Hematopoietic multipotent progenitor cell treated with erythropoietin and hydrocortisone succinate and interleukin-3 and kit ligand, for 8 days (in vitro differentiated cells): ENCODE measurements at places on chromosomes 3 and 15.

DNA sequence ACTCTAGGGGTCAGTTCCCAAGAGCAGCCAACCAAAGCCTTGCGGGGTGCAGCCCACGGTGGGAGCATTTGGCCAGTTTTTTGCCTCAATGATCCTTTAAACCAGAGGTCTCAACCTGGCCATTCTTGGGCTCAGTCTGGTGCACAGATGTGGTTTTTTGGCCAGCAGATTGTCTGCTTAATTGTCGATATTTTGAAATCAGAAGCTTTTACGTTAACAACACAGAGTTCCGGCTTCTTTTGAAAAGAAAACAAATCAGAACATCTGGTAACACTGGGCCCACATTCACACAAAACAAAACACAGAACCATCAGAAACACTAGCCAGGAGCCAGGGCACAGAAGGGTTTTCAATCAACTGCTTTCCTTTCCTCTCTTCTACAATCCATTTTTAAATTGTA, 127.7 kb downstream of the XXYLT1 start:
- no peak for DNase-seq

- no peak for DNase-seq
Observed at GRCh38 chr3:186461141-186461540, 83.0 kb downstream of the CRYGS start.

DNA sequence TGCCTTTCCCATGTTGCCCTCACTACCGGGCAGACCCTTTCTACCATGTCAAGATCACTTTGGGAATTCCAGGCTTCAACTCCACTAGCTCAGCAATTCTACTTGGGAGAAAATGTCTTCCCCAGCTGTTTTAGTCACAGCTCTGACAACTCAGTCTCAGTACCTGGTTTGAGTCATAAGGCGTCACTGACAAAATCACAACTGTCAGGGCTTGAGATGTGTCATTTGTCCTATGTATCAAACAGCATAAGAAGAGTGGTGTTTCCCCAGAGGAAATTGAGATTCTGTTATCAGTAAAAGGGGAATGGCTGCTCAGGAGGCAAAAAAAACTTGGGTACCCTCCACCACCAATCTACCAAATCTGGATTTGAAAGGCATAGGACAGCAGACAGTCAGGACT, 594.9 kb upstream of the SUCLG2 start:
- no peak for DNase-seq

DNA sequence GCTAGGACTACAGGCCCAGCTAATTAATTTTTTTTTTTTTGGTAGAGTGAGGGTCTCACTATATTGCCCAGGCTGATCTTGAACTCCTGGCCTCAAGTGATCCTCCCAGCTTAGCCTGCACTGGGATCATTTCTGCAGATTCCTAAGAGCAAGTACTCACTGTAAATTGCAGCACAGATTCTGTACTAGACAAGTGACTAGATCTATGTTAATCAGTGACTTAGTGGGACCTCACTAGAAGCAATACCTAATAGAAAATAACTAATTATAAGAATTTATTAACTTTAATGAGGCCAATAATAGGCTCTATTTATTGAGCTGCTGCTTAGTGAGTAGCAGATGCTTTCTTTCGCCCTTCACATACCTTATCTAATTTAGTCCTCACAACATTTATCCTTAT, 10.6 kb upstream of the UTS2B start:
- DNase-seq: no peak

DNA sequence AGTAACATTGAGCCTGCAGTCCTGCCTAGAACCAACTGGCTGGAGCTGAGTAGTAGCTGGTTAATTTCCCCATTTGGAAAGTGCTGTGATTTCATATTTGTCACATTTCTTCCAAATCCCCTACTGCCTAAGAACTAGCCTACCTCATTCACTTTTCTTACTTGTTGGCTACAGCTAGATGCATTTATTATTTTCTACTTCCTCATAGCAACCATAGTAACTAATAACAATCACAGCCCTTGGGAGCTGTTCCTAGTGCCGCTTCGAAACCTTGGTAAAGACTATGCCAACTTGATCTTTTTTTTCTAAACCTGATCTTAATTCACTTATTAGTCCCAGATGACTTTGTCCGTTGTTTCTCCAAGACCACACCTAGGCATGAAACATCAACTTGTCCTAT, 240.3 kb downstream of the FGF12 start:
- no peak for DNase-seq

DNA sequence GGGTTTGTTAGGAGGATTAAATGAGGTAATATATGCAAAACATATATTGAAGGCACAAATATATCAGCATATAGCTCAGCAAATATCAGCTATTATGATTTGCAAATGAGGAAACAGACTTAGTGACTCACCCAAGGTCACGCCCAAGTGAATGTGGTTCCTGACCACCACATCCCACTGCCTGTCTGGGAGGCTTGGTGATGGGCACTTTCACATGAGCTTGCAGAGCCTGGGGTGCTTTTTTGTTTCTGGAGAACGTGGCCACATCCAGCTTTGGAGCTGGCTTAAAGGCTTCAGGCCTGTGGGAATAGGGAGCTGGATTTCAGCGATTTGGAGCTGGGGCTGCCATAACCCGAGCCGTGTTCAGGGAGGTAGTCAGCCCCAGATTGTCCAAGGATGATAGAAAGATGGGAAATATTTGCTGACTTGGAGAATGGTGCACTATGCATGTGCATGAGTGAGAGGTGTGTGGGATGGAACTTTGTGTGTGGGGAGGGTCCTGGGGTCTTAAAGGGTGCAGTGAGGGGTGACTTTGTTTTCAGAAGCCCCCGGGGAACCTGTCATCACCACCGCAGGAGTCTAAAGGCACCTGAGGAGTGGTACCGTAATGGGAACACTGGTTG, 12.0 kb upstream of the FGD5 start:
- peak; percentile 16 for DNase-seq

DNA sequence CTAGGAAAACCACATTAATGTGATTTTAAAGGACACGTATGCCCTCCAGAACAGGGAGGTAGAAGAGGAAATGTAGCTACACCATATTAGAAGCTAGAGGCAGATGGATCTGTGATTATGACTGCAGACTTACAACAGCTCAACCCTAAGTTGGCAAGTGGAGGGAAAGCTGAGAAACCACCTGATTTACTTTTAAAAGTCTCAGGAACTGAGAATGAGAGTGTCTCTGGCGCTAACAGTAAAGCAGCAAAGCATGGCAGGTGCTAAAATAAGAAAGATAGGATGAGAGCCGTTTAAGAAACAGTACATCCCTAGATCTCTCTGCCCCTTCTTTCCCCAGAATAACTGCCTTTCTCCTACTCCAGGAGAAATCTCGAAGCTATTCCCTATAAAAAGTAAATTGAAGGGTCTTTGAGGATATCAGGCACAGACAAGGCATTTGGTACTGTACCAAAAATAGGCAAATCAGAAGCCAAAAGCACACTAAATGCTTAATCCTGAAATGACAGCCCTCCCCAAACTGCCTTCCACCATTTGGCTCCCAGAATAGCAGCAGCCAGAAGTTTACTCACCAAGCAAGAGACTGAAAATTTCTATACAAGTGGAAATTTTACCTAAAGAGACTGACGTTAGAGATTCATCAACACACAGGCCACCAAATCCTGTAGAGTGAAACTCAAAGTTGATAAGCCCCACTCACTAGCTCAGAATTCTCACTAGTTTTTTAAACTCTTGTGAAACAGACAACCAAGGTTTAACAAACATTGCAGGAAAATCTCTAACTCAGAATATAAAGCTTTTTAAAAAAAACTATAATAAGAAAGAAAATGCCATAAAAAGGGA, 34.3 kb upstream of the PARP14 start:
- no peak for DNase-seq

DNA sequence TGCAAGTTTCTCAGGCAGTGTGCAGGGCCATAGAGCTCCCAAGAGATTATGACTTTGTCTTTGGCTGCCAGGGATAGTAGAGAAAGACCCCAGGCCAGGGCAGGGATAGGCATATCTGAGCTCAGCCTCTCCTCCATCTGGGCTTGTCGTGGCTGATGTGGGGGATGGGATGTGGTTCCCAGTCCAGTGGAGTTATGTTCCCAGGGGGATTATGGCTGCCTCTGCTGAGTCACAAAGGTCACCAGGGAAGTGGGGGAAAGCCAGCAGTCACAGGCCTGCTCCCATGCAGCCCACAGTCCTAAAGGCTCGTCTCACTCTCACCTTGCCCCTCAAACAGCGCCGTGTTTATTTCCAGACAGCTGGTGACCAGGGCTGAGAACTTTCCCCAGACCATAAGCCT, 354.9 kb downstream of the SI start:
- DNase-seq: no peak

DNA sequence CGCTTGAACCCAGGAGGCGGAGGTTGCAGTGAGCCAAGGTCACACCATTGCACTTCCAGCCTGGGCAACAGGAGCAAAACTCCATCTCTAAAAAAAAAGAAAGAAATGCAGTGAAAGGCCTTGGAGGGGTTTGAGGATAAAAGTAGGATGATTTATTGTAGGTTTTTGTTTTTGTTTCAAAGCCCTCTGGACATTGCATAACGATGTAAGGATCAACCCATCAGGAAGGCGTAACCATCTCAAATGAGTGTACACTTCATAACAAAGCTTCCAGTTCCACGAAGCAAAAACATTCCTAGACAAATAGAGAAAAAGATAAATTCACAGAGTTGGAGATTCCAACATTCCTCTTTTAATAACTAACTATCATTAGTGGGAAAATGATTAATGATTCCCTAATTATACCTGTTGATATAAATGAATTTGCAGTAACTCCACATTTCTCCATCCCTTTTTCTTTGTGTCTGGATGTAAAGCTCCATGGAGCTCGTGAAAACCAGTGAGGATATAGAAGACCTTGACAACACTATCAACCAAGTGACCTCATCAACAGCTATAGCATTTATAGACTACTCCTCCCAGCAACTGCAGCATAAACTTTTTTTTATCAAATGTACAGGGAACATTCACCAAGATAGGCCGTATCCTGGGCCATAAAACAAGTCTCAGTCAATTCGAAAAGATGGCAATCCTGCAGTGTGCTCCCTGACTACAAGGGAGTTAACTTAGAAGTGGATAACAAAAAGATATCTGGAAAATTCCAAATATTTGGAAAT, 48.7 kb upstream of the PPP4R2 start:
- DNase-seq: no peak

GRCh38 chr15:77481670-77482069, 61.0 kb downstream of the HMG20A start:
- no peak for DNase-seq

DNA sequence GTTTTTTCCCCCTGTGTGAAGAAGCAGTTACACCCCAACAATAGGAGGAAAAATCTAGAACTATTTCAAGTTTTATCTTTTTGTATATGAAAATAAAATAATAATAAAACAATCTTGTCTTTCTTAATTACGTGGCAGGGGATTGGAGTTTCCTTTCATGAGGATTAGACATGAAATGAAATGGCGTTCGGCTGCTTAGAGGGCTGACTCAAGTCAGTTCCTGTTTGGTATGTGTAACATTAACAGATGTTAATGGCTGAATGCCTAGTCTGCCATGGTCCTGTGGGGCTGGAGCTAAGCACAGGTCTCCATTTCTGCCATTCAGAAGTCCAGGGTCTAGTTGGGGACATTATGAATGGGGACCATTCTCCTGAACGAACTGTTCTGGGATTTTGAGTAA, 3.1 kb upstream of the EXOG start:
- DNase-seq: no peak

DNA sequence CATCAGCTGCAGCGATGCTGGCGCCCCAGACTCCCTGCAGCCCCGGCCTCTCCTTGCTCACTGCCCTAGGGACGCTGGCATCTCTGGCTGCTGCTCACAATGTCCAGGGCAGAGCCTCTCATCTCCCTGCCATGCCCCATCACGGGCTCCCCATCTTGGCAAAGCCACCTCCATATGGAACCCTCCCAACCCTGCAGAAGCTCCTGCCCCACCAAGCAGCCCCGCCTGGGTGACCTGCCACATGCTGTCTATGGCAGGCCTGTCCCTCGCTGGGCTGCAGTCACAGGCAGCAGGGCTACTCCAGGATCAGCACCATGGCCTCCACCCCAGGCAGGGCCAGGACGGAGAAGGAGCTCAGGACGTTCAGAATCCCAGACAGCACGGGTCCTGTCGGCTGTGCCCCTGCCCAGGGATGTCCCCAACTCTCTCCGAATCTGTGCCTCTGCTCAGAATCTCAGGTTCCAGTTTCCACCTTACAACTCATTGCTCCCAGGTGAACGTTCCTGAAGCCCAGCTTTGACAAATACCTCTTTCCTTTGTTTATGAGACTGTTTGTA, 58.4 kb downstream of the PLXNA1 start:
- DNase-seq: no peak

- DNase-seq: no peak
Observed at GRCh38 chr3:53695324-53695690, 150.9 kb downstream of the CHDH start.

- no peak for DNase-seq
Observed at GRCh38 chr3:55704521-55704920, 217.4 kb upstream of the WNT5A start.

- peak; percentile 86 for DNase-seq
Observed at GRCh38 chr3:195270817-195271409, at the start of gene XXYLT1. XXYLT1 (minus strand) TSS chr3:195271159; CDS start chr3:195271058, 101 bp downstream.

DNA sequence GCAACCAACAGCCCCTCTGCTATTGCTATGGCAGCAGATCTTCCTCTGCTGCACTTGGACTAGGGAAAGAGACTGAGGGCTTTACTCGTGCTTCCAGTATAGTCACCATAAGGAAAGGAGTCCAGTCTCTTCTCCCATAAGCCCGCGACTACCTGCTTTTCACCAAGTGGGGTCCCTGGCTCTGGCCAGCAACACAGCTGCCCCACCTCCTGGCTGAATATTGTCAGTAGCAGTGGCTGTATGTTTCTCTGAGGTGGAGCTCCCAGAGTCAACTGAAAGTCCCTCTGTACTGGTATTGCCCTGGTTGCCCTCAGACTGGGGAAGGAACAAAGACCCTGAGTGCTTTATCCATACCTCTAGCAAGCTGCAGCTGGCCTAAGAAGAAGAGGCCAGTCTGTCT, 719.6 kb downstream of the SQOR start:
- no peak for DNase-seq

- DNase-seq: no peak
Observed at GRCh38 chr15:21261965-21262850, 178.1 kb downstream of the POTEB3 start.
